ENCODE measurements at places on chromosomes 6 and 20.

DNA sequence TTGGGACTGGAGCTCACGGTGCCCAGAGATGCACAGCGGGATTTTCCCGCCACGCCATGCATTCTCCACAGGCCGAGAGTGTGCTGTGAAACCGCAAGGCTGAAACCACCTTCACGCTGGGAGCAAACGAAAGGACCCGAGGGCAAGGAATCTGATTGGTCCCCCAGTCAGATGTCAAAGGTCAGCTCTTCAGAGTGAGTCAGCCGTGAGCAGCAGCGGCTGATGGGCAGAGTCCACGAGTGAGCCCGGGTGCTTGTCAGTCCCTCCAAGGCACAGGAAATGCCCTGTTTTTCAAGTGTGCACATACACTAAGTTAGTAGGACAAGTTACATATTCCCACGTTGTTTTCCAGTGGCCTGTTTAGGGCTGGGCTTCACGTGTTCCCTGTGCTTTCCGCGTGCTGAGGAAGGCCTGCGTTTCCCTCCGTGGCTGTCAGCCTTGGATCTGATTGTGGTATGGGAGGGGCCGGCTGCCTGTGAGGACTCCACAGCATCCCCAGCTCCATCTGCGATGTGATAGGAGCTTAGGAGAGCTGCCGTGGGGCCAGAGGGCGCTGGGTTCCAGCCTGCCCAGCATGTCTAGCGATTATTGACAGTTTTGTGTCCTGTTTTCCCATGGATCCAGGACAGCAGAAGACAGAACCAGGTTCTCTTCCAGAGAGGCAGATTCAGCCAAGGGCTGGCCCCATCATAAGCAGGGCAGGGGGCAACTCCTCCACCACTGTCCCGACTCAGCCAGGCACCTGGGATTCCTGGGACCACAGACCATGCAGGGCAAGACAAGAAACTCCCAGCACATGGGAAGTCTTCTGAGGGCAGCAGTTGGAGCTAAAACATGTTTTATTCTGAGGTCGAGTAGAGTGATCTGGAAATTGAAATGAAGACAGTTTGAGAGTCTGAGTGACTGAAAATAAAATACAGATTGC is 38.2 kb upstream of the FRMD1 start:
- DNase-seq, result no peak

DNA sequence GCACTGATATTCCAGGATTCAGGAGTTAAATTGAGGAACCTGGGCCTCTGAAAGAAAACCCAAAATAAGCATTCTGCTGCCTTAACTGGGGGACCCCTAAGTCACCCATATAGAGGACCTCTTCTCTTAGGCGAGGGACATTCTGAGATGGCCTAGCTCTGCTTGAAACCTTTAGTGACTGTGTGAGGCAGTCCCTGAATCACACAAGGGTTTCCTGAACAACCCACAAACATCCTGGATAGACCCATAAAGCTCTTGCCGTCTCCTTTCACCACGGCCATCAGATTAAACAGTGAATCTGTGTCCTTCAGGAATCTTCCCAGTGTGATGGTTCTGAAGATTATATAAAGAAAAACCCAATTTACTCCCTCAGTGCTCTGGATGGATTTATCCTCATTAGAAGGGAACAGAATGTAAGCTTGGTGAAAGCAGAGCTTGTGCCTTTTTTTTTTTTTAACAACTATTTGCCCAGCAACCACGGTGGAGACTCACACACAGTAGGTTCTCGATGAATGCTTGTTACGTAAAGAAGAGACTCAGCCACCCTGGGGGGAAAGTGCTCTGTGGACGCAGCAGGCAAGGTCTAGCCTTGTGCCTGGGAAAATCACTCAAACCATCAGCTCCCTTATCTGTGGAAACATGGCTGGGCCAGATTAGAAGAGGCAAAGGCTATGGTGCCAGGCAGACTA is 39.1 kb upstream of the SIRPG start:
- no peak for DNase-seq

DNA sequence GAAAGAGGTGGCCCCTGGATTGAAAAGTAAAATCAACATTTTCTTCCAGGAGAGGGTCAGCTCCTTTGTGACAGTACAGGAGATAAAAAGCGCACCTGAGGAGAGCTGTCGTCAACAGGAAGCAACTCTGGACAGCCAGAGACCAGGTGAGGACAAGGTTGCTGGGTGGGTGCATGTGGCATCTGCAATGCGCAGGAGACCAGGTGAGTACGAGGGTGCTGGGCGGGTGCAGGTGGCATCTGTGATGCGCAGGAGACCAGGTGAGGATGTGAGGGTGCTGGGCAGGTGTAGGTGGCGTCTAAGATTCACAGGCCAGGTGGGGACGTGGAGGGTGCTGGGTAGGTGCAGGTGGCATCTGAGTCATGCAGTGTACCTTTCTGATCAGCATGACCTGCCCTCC is 38.4 kb downstream of the WDR27 start:
- DNase-seq, result no peak

- DNase-seq, result peak; percentile 47
Measured at GRCh38 chr6:129402244-129402643, 307.7 kb downstream of the ARHGAP18 start.

- peak; percentile 62 for DNase-seq
Measured at GRCh38 chr6:16105854-16106253, 23.0 kb upstream of the MYLIP start.

GRCh38 chr6:112180095-112180820 is 74.1 kb downstream of the LAMA4 start:
- DNase-seq, result peak; percentile 86

All from fibroblast of skin of back (primary cell).